Umbilical cord (tissue), 2 donors: ENCODE measurements at places on chromosomes 1 and 21.
A peak's percentile ranks its signal among the peaks of the same experiment; 100 is the strongest.

- DNase-seq = no peak
These were observed 12.1 kb upstream of the NDC1 start for GRCh38 chr1:53850082-53850673.

GRCh38 chr1:67427465-67427864 is 2.7 kb downstream of the SERBP1 start:
- DNase-seq = no peak

DNA sequence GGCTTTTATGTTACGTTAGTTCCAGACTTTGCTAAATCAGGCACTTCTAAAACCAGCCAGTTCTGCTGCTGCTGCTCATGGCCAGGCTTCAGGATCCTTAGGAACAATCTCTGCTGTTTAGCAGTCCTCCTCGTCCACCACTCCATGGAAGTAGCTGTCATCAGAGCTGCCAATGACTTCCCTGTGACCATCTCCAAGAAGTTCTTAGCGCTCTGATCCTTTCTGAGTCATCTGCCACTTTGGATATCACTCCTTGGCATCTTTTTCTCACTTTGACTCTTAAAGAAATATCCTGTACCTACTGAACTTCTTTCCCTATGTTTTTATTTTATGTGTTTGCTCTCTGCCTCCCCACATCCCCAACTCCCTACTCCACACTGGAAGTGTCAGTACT is 14.7 kb upstream of the IRF2BP2 start:
- DNase-seq = no peak

- DNase-seq = no peak
These were observed 14.6 kb upstream of the PKNOX1 start for GRCh38 chr21:42959728-42960127.

GRCh38 chr1:232978815-232979214 is 28.4 kb downstream of the NTPCR start:
- no peak for DNase-seq

- DNase-seq = no peak
These were observed 120.2 kb downstream of the DMRTB1 start for GRCh38 chr1:53579221-53580008.

DNA sequence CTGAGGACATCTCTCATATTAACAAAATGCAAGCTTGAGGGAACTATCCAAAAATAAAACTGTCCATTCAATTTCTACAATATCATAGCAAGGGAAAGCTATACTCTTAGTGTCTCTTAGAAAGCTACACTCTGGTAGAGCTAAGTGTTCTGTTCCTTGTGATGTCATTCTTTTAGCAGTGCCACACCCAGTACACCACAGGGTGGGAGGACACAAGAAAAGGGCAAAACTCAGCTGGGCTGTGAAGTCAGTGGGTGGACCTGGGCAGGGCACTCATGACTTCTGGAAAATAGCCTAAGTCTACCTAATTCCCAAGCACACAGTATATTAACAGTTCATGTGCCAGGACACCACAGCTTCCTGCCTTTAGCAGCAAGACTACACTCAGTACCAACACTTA is 42.2 kb upstream of the TNFSF4 start:
- DNase-seq = peak; percentile 17

GRCh38 chr1:15714406-15715136 is 21.5 kb upstream of the SLC25A34 start:
- peak; percentile 95 for DNase-seq

DNA sequence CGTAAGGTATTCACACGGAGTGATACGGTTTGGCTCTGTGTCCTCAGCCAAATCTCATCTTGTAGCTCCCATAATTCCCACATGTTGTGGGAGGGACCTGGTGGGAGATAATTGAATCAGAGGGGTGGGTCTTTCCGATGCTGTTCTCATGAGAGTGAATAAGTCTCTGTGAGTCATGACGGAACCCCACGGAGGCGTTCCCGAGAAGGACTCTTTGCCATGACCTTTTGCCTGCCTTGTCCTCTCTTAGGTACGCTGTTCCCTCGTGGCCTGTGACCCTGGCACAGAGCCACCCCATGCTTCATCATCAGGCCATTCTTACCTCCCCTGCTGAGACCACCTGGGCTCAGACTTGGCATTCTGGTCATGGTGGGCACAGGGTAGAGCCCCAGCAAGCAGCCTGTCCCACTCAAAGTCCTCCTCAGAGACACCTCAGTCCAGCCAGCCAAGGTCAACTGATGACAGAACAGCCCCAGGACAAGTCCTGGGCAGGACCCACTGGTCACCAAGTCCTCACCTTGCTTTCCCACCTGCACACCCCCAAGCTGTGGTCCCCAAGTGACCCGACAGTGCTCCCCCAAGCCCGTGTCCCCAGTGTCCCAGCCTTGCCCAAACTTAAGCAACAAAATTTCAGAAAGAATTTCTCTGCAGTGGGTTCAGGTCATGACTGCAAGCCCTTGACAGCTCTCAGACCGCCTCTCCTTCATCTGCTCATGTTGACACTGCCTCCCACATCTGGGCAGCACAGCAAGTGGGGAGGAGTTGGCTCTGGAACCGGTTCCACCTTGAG is 158.4 kb downstream of the ACTL8 start:
- no peak for DNase-seq

DNA sequence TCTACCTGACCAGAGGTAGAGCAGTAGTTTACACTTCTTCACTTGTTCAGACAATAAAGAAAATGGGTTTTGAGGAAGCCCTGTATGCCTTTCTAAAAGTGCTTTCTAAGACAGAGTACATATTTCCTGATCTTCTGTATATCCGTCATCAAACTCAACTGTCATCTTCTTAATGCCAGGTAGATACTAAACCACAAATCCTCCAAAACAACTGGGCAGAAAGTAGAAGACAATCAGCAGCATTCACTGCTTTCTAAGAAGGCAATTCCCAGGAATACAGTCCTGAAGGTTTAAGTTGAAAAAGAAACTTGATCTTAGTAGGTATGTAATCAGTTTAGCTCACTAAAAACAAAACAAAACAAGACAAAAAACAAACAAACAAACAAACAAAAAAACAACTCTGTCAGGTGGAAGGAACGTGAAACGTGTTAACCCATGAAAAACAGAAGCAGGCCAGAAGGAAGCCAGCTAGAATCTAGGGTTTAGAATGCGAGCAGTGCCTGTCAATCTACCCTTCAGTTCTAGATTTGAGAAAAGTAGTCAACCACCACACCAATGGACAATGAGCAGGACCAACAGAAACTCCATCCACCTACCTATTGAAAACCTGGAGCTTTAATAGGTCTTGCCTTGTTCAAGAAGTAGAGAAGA is 59.2 kb downstream of the LEPR start:
- no peak for DNase-seq

DNA sequence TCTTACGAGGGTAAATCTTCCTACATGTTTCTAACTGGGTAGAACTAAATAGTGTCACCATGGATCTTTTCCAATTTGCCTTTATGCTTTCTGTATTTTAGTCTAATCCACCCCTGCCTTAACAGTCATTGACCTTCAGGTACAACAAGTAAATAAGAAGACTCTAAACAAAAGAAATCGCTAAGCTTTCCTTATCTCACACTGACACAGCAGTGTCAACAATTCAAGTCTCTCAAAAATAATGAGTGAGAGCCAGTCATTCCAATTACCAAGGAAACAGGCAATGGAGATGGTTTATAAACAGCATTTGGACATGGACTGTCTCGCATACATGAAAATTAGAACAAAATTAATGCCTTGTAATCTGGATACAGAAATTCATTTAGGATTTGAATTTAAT is 365.8 kb downstream of the VAV3 start:
- DNase-seq = no peak

GRCh38 chr1:239575113-239575512 is 188.7 kb downstream of the CHRM3 start:
- no peak for DNase-seq

GRCh38 chr1:21247892-21248715 is 42.2 kb downstream of the ECE1 start:
- no peak for DNase-seq

DNA sequence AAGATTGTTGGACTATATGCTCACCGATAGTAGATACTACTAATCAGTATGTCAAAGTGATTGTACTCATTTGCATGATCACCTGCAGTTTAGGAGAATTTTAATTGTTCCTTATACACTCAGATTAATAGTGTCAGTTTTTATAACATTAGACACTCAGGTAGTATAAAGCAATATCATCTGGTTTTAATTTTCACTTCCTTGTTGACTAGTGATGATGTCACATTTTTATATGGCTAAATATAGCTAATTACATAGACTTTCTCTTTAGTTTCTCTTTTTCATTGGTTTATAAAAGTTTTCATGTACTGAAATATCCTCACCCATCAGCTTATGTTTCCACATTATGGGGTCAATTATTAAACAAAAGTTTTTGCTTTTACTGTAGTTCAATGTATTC is 1332.4 kb upstream of the ADGRL2 start:
- no peak for DNase-seq

GRCh38 chr1:74690364-74690696 is 16.7 kb upstream of the ERICH3 start:
- no peak for DNase-seq

DNA sequence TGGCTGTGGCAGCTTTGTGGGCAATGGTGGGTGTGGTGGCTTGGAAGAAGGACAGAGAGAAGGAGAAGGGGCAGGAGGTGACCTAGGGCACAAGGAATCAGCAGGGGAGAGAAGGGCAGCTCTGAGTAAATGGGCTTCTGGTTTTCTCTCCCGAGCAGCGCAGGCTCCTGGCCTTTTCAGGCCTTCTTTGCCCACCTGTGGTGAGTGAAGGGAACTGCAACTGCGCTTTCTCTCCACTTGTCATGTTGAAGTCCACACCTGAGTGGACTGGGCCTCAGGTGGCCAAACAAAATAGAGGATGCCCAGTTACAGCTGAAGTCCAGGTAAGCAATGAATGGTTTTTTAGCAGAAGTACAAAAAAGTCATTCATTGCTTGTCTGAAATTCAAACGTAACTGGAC is 29.4 kb upstream of the KCNA10 start:
- DNase-seq = no peak

DNA sequence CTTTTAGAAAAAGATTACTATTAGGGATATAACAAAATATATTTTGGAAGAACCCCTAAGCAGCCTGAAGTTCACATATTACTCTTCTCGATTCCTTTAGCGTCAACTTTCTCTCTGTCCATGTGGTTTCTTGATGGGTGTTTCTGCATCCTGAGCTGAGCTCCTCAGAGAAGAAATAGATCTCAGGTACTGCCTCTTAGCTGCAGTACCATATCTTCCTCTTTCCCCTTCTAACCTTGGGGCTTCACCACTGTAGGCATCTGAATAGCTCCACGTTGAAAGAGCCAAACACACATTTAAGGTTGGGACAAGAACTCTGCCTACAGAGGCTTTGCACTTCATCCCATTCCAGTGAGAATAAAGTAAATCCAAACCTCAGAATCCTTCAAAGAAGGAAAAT is 59.2 kb downstream of the SAMSN1 start:
- DNase-seq = no peak

- DNase-seq = peak; percentile 57
These were observed 46.1 kb downstream of the PKN2 start for GRCh38 chr1:88730132-88730675.

DNA sequence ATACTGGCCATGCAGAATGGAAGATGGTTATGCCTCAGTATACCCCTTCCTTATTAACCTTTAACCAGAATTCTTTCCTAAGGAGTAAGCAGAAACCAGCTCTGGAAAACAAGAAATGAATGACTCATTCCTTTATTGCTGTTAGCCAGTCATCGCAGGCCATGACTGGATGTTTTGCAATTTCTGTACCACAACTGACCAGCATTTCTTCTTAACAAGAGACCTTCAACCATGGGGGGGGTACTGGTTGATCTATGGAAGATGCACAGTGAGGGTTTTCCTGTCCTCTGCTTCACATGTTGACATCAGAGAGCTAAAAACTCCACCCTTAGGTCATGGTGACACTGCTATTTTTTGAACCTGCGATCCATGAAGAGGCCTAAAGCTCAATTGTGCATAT is 28.0 kb upstream of the RNF2 start:
- peak; percentile 5 for DNase-seq

DNA sequence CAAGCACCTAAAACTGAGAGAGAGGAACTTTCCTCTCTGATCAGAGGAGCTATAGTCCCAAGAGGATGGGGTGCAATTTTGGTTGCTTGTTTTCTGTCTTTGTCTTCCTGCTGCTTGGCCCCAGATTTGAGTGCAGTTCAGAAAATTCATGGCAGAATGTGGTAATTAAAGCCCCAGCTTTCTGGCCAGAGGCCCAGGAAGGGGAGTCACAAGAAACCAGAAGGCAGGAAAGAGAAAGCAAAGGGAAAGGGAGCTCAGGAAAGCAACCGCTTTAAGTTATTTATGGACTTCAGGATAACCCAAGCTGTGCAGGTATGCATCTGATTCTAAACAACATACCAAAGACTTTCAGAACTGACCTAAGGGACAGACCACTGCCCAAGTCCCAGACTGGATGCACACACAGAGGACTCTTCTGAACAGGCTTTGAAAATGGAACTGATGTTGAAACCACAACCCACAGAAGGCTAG is 88.8 kb downstream of the ST3GAL3 start:
- DNase-seq = peak; percentile 39

- DNase-seq = peak; percentile 23
These were observed 3.1 kb upstream of the KCNK2 start for GRCh38 chr1:215079456-215079855.

- peak; percentile 23 for DNase-seq
These were observed 193.9 kb upstream of the SNX7 start for GRCh38 chr1:98467586-98467985.

- DNase-seq = no peak
These were observed 668 bp upstream of the PADI4 start for GRCh38 chr1:17307329-17307728.

DNA sequence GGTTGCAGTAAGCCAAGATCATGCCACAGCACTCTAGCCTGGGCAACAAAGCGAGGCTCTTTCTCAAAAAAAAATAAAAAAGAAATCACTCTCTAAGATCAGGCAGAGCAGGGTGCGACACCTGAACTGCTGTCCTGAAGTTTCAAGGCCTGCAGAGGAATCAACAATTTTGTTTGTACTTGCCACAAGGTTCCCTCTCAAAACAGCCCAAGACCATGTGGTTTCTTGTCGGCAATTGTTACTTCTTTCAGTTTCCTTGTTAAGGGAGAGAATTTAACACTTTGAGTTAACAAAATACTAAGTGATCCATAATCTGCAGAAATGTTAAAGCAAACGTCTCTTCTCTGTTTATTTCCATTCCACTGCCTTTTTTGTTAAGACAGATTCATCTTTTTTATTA is 36.5 kb downstream of the MACO1 start:
- no peak for DNase-seq

DNA sequence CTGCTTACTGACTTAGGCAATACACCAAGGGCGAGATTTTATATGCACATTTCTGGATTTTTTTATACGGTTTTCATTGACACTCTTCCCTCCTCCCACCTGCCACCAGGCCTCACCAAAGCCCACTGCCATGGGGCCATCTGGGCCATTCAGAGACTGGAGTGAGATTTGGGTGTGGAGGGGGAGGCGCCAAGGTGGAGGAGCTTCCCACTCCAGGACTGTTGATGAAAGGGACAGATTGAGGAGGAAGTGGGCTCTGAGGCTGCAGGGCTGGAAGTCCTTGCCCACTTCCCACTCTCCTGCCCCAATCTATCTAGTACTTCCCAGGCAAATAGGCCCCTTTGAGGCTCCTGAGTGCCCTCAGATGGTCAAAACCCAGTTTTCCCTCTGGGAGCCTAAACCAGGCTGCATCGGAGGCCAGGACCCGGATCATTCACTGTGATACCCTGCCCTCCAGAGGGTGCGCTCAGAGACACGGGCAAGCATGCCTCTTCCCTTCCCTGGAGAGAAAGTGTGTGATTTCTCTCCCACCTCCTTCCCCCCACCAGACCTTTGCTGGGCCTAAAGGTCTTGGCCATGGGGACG is 57.9 kb downstream of the LACTBL1 start:
- DNase-seq = no peak

- DNase-seq = peak; percentile 11
These were observed 225.8 kb upstream of the PROX1 start for GRCh38 chr1:213761845-213762407.
